ENCODE measurements at places on chromosomes 3 and 15. TPM values are rescaled to one million over a fixed set of nuclear protein-coding genes. Genes with fewer than 3 reads are reported as not detected.

Gene GPR62
- total RNA-seq, result 0.15 TPM

DNA sequence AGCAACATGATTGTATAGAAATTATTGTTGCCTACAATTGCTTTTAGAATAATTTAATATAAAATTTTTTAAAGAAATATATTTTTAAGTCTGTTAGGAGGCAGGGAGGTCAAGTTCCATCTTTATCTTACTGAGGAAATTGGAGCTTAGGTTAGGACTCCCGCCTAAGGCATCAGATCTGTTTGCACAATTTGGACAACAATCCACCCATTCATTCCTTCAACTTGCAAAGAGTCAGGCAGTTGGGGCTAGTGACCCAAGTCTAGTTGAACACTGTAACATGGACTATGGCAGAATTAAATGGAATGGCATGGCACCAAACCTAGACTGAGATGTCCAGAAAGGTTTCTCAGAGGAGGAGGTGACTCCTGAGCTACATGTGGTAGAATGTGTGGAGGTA is 149.4 kb upstream of the SETMAR start:
- DNase-seq, result no peak
- no peaks in the 10 kb centered on the region for H3K4me1 ChIP-seq
- H3K4me3 ChIP-seq, result no peak overlapping the region
- H3K27ac ChIP-seq, result no peak overlapping the region

Gene OR5K2
- total RNA-seq, result not detected

DNA sequence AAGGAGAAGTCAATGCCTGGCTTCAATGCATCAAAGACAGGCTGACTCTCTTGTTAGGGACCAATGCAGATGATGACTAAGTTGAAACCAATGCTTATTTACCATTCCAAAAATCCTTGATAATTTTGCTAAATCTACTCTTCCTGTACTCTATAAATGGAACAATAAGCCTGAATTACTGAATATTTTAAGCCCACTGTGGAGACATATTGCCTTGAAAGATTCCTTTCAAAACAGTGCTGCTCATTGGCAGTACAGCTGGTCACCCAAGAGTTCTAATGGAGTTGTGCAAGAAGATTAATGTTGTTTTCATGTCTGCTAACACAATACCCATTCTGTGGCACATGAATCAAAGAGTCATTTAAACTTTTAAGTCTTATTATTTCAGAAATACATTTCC is 181.0 kb upstream of the CBLB start:
- H3K4me3 ChIP-seq, result no peak overlapping the region
- H3K27ac ChIP-seq, result no peak overlapping the region
- no peaks in the 10 kb centered on the region for H3K4me1 ChIP-seq
- no peaks in the 10 kb centered on the region for H3K36me3 ChIP-seq

Gene MCTP2
- 92.5 TPM for total RNA-seq

DNA sequence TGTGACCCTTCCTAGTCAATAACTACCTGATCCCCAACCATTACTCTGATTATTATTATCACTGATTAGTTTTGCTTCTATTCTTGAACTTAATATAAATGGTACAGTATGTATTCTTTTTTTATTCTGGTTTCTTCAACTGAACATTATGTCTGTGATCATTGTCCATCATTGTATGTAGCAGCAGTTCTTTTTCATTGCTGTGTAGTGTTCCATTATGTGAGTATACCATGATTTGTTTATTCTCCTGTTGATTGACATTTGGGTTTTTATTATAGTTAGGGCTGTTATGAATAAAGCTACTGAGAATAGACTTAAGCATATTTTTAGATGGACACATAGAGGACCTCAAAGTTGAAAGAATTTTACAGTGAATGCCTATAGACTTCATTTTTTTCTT is 2.7 kb downstream of the KIF15 start:
- H3K27me3 ChIP-seq, result no peaks in the 10 kb centered on the region
- no peak overlapping the region for H3K27ac ChIP-seq
- no peak overlapping the region for H3K4me3 ChIP-seq
- peaks cover 6% of the 10 kb centered on the region for H3K36me3 ChIP-seq
- peaks cover 2% of the 10 kb centered on the region for H3K4me1 ChIP-seq

GRCh38 chr15:51718219-51718618 is 19.2 kb downstream of the LYSMD2 start:
- DNase-seq, result no peak
- H3K36me3 ChIP-seq, result no peaks in the 10 kb centered on the region
- H3K4me1 ChIP-seq, result no peaks in the 10 kb centered on the region
- no peak overlapping the region for H3K27ac ChIP-seq

Gene PRRT3
- 2.1 TPM for total RNA-seq

Gene TTC23
- total RNA-seq, result 48.5 TPM

DNA sequence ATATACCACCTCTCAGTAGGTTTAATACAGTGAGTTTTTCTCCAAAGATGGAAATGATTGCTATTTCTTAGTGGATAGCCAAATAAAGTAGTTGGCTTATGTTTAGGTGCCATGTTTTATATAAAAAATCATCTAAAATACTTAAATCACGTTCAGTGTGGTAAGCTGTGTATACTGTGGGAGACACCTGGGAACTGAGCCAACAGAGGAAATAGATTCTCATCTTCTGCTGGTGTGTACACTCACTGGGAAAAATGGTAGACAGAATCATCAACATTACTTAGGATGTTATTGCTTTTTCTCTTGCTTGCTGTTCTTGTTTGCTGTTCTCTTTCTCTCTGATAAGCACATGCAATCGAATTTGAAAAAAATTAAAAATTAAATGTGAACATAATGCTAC is 112.6 kb upstream of the MB21D2 start:
- no peak overlapping the region for H3K27ac ChIP-seq
- H3K27me3 ChIP-seq, result peaks cover 3% of the 10 kb centered on the region
- no peaks in the 10 kb centered on the region for H3K4me1 ChIP-seq
- no peaks in the 10 kb centered on the region for H3K36me3 ChIP-seq

DNA sequence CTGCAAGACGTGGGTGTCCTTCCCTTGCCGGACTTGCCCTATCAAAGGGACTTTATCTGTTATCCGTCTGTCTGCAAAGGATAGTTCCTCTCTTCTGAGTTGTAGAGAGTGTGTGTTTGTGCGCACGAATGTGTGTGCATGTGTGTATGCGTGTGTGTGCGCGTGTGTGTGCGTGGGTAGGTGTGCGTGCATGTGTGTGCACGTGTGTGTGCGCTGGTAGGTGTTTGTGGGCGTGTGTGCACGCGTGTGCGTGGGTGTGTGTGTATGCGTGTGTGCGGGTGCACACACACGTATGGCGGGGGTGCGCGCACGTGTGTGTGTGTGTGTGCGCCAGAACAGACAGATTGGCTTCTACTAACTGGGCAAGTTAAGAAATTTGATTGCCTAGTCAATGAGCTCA is 4.1 kb upstream of the BMF start:
- DNase-seq, result no peak
- H3K4me3 ChIP-seq, result no peak overlapping the region
- no peaks in the 10 kb centered on the region for H3K36me3 ChIP-seq
- peaks cover 4% of the 10 kb centered on the region for H3K27me3 ChIP-seq
- H3K4me1 ChIP-seq, result no peaks in the 10 kb centered on the region

DNA sequence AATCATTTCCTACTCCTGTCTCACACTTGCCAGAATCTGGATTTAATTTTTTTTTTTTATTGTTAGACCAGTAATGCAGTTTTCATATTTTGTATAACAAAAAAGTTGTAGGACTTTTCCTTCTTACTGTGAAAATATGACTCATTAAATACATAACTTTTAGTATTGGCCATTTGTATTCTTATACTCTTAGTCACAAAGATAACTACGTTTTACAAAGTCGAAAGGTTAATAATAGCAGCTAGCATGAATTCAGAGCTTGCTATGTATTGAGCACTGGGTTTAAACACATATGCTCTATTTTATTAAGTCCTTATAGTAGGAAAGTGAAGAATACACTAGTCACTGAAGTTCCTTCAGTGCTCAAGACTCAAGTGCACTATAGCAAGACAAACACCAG is 43.1 kb downstream of the LRRN1 start:
- no peak for DNase-seq
- no peak overlapping the region for H3K4me3 ChIP-seq
- H3K27ac ChIP-seq, result no peak overlapping the region

Gene TLR9
- 0.20 TPM for total RNA-seq

- no peaks in the 10 kb centered on the region for H3K27me3 ChIP-seq
- no peak overlapping the region for H3K4me3 ChIP-seq
- DNase-seq, result no peak
- no peaks in the 10 kb centered on the region for H3K4me1 ChIP-seq
Measured at GRCh38 chr3:114799816-114800215, 347.3 kb downstream of the ZBTB20 start.

DNA sequence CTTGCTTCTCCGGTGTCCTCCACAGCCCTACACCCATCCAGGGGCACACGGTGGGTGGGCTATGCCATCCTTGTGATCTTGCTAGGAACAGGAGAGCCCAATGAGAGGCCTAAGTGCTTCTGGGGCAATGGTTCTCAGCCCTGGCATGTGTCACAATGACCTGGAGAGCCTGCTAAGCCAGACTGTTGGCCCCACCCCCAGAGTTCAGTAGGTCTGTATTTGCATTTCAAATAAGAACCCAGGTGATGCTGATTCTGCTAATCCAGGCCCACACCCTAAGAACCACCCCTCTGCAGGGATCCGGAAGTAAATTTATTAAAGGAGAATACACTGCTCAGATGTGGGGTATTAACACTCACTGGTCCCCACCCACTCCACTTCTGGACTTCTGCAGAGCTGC is 57.9 kb downstream of the RORA start:
- no peaks in the 10 kb centered on the region for H3K27me3 ChIP-seq
- H3K36me3 ChIP-seq, result peaks cover 2% of the 10 kb centered on the region
- H3K4me3 ChIP-seq, result no peak overlapping the region
- H3K27ac ChIP-seq, result no peak overlapping the region
- peaks cover 22% of the 10 kb centered on the region for H3K4me1 ChIP-seq

DNA sequence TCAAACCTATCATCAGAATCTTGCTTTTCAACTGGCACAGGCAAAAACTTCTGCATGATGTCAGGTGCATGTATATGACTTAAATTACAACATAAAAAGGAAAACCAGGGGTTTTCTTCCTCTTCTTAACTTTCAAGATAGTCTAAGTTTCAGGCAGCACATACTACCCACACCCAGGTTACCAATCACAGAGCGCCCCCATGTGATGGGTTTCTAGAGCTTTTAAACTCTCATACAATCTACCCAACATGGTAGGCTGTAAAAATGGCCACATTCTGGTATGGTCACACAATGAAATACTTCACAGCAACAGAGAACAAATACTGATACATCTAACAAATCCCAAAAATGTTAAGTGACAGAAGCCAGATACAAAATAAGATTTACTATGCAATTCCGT is 7.4 kb downstream of the MESD start:
- DNase-seq, result no peak
- H3K27me3 ChIP-seq, result no peaks in the 10 kb centered on the region
- no peak overlapping the region for H3K27ac ChIP-seq
- H3K4me1 ChIP-seq, result no peaks in the 10 kb centered on the region

- H3K4me3 ChIP-seq, result no peak overlapping the region
- no peaks in the 10 kb centered on the region for H3K4me1 ChIP-seq
- no peaks in the 10 kb centered on the region for H3K27me3 ChIP-seq
Measured at GRCh38 chr3:189827108-189827507, 195.9 kb downstream of the TP63 start.

Gene COPS2
- 46.3 TPM for total RNA-seq

Gene MINDY4B
- not detected for total RNA-seq

DNA sequence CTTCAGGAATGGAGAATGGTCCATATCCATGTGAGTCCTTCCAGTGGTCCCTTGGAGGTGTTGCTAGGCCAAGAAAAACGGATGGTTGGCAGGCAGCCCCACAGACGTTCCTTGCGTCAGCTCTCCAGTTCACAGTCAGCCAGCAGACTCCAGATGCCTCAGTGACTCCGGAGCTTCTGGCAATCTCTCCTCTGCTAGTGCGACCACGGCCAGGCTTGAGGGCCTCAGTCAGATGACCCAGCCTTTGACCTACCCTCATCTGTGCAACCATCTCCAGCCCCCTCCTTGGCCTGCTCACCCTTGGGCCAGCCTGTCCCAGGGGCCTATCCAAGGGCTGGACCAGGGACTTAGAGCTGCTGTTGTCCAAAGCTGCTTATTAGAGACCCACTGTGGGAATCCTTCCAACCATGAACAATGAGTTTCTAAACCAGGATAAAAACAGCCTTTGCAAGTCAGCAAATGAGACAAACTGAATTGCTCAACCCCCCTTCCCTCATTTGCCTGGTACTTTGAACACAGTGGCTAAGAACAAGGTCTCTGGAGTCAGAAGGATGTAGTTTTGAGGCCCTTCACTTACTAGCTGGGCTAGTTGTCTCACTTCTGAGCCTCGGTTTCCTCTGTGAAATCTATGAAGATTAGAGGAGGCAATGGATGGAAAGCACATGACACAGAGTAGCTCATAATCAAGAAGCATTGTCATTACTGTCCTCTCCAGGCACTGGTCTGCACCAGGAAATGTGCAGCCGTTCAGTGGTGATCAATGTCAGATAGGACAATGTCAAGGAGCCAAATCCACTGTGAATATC is 44.8 kb downstream of the ANP32A start:
- H3K4me3 ChIP-seq, result no peak overlapping the region
- no peaks in the 10 kb centered on the region for H3K27me3 ChIP-seq
- H3K27ac ChIP-seq, result no peak overlapping the region
- peak; percentile 90 for DNase-seq

GRCh38 chr3:22734756-22735155 is 468.4 kb upstream of the UBE2E2 start:
- no peak overlapping the region for H3K4me3 ChIP-seq
- no peak for DNase-seq
- H3K36me3 ChIP-seq, result no peaks in the 10 kb centered on the region

Gene METTL6
- 35.4 TPM for total RNA-seq

DNA sequence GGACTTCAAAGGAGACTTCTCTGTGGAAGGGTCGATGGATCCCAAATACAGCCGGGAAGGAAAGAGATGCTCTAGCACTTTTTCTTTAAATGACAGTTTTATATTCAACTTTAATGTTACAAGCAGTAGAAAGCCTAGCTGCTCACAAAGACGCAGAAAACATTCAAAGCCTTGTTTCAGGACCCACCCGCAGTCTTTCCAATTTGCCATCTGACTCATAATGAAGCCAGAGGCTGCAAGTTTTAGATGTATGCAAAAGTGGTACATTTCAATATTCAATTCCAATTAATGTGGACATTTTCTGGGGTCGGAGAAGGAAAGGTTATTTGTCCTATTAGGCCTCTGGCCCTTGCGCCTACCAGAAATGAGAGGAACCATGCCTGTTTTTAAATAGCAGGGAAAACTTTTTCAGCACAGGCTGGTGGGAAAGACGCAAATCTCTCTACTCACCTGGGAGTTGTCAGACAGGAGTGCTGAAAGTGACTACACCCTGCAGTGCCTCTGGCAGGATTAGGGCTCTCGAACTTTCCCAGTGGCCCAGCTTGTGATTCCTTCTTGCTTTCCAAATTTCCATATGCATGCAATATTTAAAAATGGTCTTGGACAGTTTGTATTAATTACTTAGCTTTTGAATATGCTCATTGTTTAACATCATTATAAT is 117.4 kb upstream of the MBNL1 start:
- H3K27me3 ChIP-seq, result no peaks in the 10 kb centered on the region
- H3K36me3 ChIP-seq, result no peaks in the 10 kb centered on the region
- no peak overlapping the region for H3K4me3 ChIP-seq
- peaks cover 2% of the 10 kb centered on the region for H3K4me1 ChIP-seq
- no peak for DNase-seq

DNA sequence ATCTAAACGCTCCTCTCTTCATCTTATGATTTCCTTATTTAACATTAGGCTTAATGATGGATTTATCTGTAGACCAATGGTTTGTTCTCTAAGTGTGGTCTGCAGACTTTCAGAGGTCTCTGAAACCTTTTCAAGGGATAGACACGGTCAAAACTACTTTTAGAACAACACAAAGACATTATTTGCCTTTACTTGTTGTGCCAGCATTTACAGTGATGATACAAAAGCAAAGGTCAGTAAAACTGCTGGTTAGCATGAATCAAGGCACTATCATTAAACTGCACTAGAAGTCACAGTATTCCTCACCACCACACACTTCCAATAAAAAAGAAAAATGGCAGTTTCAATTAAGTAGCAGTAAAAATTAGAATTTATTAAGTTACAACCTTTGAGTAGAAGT is 24.4 kb upstream of the IGDCC4 start:
- peaks cover 12% of the 10 kb centered on the region for H3K36me3 ChIP-seq
- no peak overlapping the region for H3K4me3 ChIP-seq
- no peaks in the 10 kb centered on the region for H3K27me3 ChIP-seq
- H3K27ac ChIP-seq, result no peak overlapping the region

Measured in lung (tissue), 17 donors.